Stimulated activated CD8-positive, alpha-beta memory T cell treated with anti-CD3 and anti-CD28 coated beads, Interleukin-2, amount 100 ng/mL, for 48 hours (primary cell): ENCODE measurements at places on chromosomes 16 and 17.

GRCh38 chr17:2482218-2482617 is 29.5 kb downstream of the METTL16 start:
- no peak for DNase-seq

GRCh38 chr17:67139784-67140665 is 95.7 kb downstream of the CACNG1 start:
- no peak for DNase-seq

DNA sequence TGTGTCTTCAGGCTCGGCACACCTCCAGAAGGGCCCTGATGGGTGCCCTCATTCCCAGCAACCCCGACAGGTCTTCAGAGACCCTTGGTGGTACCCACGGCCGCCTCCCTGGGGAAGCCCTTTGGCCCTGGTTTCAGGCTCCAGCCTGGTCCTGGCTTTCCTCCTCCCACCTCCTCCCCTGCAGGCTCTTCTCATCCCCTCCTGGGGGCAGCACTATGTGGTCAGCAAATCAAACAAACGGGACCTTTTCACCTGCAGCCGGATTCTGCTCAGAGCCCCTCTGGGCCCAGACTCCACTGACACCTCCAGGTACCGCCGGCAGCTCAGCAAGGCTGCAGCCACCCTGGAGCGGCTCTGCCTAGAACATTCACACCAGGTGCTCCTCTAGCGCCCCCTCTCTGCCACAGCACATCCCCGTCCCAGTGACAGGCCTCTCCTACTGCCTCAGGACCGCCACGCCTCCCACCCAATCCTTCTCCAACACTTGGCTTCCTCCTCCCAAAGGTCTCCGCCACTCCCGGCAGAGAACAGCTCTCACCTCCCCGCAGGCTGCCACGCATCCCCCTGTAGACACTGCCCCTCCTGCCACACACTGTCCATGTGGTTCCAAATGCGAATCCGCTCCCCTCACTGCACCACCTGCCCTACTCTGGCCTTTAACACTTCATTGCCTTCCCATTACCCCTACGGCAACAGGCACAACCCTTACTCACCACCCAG is 12.0 kb downstream of the CORO7 start:
- DNase-seq: no peak

DNA sequence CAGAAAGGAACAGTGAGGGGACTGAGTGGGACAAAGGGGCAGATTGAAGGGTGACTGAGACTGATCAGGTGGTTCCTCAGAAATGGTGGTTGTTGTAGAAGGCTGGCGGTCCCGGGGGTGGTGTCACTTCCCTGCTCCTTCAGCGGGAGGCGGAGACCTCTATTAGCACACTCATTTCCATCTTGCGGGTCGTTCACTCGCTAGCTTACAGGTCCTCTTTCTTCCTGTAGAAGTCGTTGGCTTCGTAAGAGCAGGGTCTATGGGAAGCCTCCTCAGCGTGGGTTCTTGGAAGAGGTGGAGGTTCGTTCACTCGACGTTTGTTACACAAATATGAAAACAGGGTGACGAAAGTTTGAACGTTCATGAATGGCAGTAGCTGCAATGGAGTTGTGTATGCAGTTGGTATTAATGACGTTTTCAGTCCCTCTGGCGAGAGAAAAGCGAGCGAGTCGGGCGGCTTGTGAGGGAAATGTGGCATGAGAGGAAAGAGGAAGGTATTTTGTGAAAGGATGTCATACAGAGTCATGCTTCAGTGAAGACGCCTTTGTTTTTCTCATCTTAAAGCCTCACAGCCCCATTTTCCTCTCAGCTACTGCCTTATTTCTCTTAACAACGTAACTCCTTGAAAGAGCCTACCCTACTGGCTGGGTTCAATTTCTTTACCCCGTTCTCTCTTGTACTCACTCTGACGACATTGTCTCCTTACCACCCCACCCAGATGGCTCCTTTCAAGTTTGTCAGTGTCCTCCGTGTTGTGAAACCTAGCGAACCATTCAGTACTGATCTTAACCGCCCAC is 667 bp downstream of the EFCAB13 start:
- DNase-seq: peak; percentile 8

- DNase-seq: no peak
Observed at GRCh38 chr17:49699966-49700575, 7.7 kb downstream of the SLC35B1 start.

- no peak for DNase-seq
Observed at GRCh38 chr17:49966767-49967166, 2.2 kb upstream of the DLX4 start.

DNA sequence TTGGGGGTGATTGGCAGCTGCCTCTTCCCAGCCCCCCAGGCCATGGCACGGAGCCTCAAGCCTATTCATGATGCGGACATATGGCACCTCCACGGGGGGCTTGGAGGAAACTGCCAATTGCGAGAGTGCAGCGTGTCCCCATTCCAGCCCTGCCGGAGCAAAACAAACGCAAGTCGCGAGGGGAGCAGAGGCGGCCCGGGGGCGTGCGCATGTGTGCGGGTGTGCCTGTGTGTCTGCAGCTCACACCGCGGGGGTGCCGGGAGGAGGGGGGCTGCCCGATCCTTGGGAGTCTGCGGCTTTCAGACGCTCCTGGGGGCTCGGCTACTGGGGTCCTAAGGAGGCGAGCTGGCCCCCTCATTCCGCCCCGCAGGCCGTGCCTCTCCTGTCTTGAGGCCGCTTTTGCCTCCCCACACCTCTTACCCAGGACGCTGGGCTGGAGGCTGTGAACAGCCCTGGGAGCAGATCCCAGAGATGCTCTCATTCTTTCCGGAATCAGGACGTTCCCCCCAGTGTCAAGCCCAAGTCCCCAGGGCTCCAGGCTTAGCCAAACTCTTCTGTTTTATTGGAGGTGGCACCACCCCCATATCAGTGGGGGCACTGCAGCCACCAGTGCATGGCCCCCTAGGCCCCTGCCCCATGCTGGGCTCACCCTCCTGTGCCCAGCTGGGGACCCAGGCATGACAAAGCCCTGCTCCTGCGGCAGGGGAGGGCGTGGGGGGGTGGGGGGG is 29.1 kb downstream of the ENDOV start:
- DNase-seq: no peak

GRCh38 chr16:53745753-53746266 is 41.9 kb downstream of the FTO start:
- no peak for DNase-seq

- peak; percentile 36 for DNase-seq
Observed at GRCh38 chr16:85428168-85428898, 184.8 kb upstream of the GSE1 start.

DNA sequence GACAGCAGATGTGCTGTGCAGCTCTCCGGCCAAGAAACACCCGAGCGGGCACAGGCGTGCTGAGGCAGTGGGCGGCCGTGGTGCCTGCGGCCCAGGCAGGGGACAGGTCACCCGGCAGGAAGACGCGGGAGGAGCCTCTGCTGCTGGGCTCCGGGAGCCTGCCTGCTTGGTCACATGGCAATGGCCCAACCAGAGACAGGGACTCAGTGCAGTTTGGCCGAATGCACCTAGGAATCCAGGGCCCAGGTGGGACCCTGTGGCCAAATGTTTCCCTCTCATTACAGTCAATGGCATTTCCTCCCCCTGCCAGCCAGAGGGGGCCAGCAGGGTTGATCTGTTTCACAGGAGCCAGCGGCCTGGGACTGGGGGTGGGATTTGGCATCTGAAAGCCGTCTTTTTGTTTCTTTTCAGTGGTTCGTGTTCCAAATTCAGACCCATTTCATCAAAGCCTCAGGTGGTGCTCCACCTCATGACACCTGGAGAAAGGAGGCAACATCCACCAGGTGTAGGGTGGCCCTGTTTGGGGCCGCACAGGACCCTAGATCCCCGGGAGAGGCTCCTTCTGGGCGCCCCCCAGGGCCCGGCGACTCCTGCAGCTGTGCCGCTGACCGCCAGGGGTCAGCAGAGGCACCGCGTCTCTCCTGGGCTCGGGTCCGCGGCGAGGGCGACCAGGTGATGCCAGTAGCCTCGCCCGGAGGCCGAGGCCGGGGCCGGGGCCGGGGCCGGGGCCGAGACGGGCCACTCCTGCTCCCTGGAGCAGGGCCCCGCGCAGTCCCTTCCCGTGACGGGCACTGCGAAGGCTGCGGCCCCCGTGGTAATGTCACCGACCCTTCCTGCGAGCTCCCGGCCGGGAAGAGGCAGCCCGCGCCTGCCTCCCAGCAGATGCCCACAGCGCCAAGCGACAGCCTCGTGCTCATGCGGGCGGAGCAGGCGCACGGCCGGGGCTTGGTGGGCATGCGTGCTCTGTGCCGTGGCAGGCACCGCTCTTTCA is 118.5 kb downstream of the C16orf78 start:
- peak; percentile 21 for DNase-seq

DNA sequence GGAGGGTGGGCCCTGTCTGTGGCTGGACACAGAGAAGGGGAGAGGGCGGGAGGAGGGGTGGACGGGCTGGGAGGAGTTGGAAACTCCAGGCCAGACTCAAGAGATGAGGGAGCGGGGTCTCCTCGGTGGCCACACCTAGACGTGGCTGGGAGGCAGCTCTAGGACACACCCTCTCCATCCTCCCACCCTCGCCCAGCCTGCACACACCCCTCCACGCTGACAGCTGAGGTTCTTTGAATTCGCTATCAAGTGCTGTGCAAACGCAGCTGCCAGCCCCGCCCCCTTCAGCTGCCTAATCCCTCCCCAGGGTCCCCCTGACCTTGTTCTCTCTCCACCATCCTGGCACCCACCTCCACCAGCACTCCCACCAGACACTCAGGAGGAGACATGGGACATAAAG is 48.7 kb downstream of the DNAH17 start:
- no peak for DNase-seq

GRCh38 chr17:67312265-67312664 is 54.1 kb downstream of the PSMD12 start:
- no peak for DNase-seq

GRCh38 chr17:83151056-83151441 is 71.6 kb downstream of the METRNL start:
- no peak for DNase-seq

DNA sequence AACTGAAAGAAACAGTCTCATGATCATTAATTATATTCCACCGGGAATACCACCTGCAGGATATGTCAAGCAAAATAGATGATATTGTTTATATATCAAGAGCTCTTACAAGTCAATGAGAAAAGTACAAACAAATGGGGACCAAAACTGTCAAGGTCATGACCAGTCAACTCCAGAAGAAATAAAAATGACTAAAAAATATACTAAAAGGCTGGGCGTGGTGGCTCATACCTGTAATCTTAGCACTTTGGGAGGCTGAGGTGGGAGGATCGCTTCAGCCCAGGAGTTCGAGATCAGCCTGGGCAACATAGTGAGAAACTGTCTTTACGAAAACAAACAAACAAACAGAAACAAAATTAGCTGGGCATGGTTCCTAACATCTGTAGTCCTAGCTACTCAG is 49.8 kb upstream of the SCNN1B start:
- DNase-seq: no peak

DNA sequence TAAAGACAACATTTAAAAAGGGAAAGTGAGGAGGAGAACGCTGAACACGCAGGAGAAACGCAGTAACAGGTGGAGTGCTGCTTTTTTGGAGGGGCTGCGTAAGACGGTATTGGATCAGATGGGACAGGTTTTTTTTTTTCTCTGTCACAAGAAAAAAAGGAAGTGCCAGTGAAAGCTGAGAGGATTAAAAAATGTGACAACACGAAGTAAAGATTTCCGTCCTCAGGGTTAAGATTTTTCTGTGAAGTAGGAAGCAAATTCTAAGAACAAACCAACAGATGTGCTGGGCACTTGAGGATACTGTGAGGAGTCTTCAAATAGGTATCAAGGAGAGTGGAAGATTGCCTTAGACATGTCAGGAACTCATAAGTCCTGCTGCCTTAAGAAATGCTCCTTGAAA is 5.8 kb upstream of the ABCA9 start:
- no peak for DNase-seq

DNA sequence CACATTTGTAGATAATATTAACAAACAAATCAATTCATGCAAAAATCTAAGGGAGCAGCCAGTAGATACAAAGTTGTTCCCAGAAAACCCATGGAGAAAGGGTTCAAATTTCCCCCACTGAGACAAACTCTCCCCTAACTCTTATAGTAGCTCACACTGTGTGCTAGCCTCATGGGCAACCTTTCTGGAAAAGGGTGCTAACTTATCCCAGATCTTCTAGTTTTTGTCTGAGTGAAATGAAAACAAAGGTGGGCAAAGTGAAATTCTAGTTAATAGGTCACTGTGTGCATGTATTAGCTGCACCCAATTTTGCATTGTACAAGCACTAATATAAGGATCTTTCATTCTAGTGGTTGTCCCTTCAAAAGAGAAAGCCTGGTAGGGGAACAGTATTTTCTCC is 9.9 kb upstream of the USP32 start:
- no peak for DNase-seq

DNA sequence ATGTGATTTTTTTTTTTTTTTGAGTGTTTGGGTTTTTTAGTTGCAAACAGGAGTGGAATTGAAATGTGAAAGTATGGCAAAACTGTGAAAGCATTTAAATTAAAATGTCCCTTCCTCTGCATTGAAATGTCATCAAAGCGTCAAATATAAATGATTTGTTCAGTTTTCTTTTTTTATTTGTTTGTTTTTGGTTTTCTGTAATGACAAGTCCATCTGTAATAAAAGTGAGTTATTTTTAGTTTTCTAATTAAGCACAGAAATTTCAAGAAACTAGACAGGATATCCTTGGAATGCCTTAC is 1.9 kb upstream of the TOB1 start:
- DNase-seq: no peak

- DNase-seq: no peak
Observed at GRCh38 chr16:75042426-75043174, 43.8 kb downstream of the ZNRF1 start.

GRCh38 chr16:57893559-57894389 is 77.2 kb downstream of the CNGB1 start:
- no peak for DNase-seq

GRCh38 chr16:29678691-29679267 is at the start of gene QPRT:
TSS of gene QPRT (plus strand) at chr16:29679180. CDS start at chr16:29679198, 18 bp downstream.
- DNase-seq: no peak

- DNase-seq: no peak
Observed at GRCh38 chr16:86314402-86315025, 195.8 kb upstream of the FOXF1 start.

DNA sequence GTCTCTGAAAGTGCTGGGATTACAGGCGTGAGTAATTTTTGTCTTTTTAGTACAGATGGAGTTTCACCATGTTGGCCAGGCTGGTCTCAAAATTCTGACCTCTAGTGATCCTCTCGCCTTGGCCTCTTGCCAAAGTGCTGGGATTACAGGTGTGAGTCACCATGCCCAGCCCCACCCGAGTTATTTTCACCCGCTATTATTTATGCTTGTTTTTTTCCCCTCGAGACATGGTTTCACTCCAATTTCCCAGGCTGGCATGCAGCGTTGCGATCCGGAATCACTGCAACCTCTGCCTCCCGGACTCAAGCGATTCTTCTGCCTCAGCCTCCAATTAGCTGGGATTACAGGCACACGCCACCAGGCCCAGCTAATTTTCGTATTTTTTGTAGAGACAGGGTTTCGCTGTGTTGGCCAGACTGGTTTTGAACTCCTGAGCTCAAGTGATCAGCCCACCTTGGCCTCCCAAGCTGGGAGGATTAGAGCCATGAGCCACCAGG is 9.2 kb downstream of the RPL23 start:
- no peak for DNase-seq

GRCh38 chr17:78992542-78993212 is 13.0 kb upstream of the LGALS3BP start:
- no peak for DNase-seq
